ENCODE measurements at places on chromosomes 13 and 19.

GRCh38 chr13:97266772-97267417 is 44.8 kb downstream of the MBNL2 start:
- no peak for DNase-seq

DNA sequence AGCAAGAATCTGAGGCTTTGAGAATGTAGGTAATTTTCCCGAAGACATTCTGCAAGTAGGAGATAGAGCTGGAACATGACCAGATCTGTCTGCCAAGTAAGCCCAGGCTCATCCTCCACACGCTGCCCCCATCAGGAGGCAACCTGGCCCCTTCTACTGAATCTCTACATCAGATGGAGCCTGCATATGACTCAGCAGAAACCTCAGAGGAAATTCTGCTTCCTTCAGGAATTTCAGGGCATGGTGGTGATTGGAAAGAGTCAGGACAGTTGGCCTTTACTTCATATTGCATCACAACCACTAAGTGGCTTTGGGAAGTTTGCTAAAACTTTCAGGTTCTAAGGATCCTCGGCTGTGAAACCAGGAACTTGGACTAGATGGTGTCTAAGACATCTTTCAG is 85.2 kb downstream of the LRRC63 start:
- no peak for DNase-seq

DNA sequence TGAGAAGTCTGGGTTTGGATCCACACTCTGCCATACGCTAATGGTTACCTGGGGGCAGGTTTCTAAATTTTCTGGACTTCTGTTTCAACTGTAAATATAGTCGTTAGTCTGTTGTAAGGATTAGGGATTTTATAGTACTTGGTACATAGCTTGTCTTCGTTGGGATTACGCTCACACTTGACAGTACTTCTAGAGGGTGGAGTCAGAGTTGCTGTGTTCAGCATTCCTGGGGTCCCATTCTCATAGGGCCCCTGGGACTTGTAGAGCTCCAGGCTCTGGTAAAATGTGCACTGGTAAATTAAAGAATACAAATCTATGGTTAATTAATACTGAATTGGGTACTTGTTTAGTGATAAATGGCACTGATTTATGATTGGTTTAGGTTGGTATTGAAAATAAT is 45.2 kb downstream of the TPP2 start:
- no peak for DNase-seq

- no peak for DNase-seq
Observed at GRCh38 chr13:113623491-113624234, 34.3 kb downstream of the ATP4B start.

GRCh38 chr13:105491345-105491744 is 1044.1 kb downstream of the EFNB2 start:
- DNase-seq: no peak

DNA sequence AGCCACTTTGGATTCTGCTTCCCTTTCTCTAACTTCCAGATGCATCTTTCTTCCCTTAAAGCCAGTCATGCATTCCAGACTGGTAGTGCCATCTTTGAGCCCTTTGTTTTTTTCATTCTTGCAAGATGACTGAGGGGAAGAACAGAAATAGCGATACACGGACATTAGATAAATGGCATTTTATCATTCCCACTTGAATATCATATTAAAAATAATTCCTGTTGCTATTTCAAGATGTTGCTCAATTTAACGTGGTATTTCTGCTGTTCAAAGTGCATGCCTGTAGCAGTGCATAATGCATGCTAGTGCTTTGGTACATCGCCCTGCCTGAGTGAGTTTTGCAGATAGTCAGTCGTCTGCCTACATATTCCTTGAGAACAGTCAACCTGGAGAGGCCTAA is 140.6 kb upstream of the FRY start:
- no peak for DNase-seq

DNA sequence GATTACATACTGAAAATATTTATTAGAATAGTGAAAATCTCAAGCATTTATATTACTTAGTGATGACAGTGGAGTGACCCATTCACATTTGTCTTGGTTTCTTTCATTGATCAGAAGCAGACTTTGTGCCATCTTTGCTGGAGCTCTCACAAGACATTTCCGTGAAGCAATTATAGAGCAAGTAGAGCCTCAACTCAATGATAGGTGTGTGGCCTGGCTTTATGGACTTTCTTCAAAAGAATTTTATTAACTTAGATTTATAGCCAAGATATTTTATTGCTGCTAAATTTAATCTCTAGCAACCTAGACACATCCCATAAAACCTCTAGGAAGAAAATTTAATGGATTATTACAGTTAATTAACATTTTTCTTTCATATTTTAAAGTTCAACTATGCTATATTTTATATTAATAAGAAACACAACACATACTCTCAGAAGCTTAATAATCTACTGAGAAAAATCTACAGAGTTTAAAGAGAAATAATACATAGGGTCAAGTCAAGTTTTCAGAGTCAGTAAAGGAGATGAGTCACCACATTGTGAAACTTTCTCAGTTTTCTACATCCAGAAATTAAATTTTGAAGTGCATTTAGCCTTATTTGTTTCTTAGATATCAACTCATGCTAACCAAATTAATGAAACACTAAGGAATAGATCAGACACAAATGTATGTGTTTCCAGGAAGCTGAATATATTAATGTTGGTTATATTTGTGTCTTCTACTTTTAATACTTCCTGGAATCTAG is 160.5 kb downstream of the LACC1 start:
- DNase-seq: no peak

- no peak for DNase-seq
Observed at GRCh38 chr13:87684850-87685742, 13.9 kb downstream of the SLITRK5 start.

- no peak for DNase-seq
Observed at GRCh38 chr19:18908917-18909619, 10.1 kb downstream of the COPE start.

GRCh38 chr19:45121827-45122345 is 28.9 kb downstream of the PPP1R37 start:
- no peak for DNase-seq

GRCh38 chr13:80441968-80442367 is 101.0 kb upstream of the SPRY2 start:
- no peak for DNase-seq

GRCh38 chr19:50003810-50004419 is 21.3 kb downstream of the VRK3 start:
- DNase-seq: peak; percentile 39

GRCh38 chr13:64640002-64640401 is 2590.1 kb downstream of the PCDH9 start:
- no peak for DNase-seq

DNA sequence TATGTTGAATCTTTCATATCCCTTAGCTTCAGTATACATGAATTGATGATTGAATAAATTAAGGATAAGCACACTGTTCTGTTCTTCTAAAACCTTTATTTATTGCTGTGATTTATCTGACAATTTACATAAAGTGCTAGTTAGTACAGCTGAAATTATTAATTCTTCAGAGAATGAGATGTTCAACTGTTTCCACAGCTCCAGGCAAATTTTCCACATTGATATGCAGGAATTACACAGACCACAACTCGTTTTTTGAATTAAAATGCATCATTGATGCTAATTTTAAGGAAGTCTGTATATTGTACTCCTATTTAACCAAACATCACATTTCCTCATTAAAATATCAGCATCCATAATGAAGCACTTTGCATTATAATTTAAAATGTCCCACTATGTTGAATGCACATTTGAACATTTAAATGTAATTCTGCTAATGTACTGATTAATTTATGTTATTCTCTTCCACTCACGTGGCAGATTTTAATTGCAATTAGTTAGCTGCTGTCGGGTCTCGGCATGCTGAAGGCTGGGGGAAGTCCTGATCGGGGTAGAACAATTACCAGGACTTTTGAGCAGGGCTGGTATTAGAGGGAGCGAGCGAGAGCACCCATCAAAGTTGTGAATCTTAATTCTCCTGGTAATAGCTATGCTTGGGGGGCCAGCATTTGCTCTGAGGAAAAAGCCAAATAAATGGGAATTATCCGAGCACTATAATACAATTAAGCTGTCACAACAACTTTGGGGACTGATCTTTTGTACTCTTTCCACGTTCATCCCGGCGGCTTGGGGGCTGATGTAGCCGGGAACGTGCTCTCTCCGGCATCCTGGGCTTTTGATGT is 136.7 kb upstream of the TMTC4 start:
- no peak for DNase-seq

DNA sequence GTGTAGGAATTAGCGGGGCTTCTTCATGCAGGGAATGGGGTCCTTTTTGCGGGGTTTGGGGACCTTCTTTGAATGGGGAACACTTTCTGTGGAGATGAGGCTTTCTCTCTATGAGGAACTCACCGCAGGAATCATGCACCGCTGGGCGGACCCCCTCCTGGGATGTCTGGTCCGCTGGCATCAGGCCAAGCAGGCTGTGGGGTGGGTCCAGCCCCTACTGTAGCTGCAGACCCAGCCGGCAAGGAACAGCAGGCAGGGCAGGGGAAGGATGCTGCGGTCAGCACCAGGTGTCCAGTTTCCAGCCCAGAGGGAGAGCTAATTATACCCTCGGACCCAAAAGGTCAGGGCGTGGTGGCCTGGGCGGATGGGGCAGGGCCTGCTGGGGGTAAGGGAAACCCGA is 1.8 kb downstream of the MYBPC2 start:
- DNase-seq: no peak

DNA sequence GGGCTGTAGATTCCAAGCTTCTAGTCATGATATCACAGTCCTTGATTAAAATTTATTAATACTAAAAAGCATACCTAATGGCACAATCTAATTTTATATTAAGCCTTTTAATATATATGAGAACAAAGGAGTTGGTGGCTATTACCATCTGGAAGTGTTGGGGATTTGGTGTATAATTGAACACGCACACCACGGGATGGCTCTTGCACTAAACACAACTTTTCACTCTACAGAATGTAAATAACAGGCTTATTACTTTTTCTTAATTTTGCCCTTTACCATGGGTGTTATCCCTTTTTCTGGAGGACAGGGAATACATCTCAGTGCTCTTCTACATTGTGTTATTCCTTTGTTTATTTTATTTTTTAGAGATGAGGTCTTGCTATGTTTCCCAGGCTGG is 21.6 kb downstream of the POMP start:
- no peak for DNase-seq

DNA sequence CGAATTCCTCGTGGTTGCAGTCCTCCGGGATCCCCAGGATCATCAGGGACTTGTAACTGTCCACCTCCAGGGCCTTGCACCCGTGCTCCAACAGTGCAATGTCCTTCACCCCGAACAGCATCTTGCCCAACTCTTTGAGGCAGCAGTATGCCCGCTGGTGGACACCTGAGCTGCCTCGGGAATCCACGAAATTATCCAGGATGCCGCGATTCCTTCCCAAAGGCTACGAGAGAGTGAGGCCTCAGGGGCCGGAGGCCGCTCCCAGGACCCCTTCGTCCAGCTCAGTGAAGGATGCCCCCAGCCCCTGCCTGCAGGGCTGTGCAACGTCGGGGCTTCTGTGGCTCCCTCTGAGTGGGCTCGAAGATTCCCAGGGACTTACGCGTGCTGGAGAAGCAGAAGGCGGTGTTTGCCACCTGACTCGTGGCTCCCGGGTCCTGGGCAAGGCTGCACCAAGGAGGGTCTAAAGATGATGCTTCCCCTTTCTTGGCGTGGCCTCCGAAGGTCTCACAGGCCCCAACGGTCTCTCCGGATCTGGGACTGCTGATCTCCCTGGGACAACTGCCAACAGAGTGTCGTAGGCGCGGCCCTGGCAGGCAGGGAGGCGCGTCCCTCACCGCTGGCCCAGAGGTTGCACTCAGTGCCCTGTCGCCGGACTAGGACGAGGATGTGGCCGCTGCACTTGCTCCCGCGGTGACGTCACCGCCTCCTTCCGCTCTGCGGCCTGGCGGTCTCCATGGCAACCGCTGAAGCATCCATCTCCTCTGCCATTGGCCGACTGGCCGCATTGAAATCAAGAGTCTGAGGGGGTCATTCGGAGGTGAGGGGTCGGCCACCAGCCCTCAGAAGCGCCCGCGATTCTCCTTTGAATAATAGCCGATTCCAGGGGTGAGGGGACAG is at the start of gene PNMA8C:
TSS of gene PNMA8C (minus strand) at position 698 of the 897 bp plus-strand sequence. CDS start at position 121, 577 bp downstream.
- peak; percentile 85 for DNase-seq

- DNase-seq: no peak
Observed at GRCh38 chr13:77412116-77412635, 85.3 kb upstream of the MYCBP2 start.

GRCh38 chr13:110047496-110047895 is 259.5 kb downstream of the COL4A1 start:
- DNase-seq: peak; percentile 82

DNA sequence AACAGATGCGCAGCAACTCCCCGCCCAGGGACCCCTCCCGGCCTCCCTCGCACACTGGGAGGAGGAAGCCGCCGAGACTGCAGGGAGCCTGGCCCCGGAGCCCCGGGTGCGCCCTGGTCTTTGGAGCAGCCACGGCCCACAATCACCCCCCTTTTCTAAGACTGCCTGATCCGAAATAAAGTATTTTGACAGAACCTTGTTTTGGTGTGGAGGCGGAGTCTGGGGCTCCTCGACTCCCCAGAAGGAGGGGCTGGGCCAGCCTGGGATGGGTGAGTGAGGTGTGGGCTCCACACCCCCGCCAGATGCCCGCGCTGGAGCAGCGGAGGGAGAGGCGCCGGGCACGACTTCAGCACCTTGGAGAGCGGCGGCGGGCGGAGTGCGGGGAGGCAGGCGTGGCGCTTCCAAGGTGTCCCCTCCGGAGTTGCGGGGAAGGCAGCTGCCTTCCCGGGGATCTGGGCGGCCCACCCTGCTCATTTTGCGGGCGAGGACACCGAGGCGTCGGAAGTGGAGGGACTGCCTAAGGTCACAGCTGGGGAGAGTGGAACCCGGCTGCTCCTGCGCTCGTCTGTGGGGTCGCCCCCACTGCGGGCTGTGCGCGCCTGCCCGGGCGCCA is 9.4 kb downstream of the SIRT6 start:
- peak; percentile 68 for DNase-seq

GRCh38 chr19:1035998-1036621 is 3.8 kb upstream of the ABCA7 start:
- no peak for DNase-seq

- peak; percentile 49 for DNase-seq
Observed at GRCh38 chr13:44243198-44243857, 130.3 kb upstream of the SERP2 start.

DNA sequence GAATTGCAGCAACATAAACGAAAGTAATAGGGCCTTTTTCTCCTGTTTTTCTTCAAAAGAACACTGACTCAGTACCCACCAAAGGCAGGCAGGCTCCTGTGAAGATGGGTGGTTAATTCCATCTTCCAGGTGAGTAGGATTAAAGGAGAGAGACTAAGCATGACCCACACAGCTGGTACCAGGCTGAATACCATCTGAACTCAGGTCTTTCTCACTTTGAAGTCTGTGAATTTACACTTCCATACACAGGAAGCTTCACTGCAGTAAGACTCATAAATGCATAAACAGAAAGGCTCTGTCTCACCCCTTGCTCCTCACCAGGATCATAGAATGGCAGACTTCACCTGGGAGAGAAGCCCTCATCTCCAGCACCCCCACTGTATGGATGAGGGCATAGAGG is 194.6 kb downstream of the KLF12 start:
- DNase-seq: no peak

GRCh38 chr13:34000955-34001354 is 183.0 kb downstream of the RFC3 start:
- no peak for DNase-seq
